ENCODE measurements at places on chromosomes 3 and 15.

DNA sequence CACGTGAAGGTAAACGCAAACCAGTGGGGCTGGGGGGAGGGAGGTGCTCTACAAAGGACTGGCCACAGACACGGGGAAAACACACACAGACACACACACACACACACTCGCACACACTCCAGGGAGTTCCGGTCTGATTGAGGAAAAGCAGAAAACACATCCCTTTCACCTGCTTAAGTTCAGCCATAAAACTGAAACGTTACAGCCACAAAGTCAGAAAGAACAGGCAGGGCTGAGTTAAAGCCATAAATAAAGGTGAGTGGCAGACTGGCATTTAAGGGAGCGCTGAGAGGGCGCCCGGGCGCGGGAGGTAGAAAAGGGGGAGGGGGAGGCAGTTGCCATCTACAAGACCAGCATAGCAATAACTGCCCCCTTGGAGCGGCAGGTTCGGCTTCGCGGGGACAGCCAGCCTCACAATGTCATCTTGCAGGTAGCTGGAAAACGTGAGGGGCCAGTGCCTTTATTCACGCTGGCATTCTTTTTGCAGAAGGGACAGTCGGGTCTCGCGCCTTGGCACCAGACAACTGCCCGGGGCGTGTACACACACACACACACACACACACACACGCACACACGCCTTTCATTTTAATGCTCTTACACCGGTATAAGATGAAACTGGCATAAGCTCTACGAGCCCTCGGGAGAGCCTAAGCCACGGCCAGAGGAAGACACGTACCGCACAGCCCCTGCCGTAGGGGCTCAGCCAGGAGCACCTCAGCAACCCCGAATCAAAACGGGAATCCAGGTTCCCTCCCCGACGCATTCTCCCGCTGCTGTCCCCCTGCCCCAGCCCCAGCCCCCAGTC is 866 bp downstream of the TNIK start:
- peak; percentile 58 for DNase-seq

DNA sequence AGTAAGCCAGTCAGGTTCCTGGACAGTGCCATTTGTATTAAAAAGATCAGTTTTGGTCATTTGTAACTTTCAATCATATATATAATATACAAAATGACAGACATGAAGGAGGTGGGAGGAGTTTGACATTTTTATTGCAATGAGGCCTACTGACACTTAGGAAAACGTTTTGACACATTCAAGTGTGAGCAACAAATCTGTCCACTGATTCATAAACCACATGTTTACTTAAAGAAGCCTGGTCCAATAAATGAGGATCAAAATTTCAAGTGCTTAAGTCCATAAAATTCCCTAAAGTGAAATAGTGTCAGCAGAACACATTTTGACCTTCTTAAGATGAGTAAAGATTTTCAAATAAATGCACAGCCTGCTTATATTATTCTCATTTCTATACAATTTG is 137.3 kb downstream of the MECOM start:
- no peak for DNase-seq

DNA sequence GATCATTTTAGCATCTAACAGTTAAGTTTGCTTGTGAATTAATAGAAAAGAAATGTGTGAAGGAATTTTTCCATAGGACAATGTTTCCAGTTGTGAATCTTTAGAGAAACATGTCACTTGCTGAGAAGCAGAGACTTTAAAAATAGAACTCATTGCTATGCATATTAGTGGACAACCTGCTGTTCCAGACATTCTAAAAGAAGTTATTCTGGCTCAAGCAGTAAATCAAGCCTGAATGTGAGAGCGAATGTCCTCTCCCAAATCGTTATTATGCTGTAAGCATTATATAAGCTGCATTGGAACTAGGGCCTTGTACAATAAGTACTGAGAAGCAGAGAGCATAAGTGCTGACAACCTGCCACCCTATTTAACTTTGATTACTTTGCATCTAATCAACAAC is 990.9 kb downstream of the PLOD2 start:
- no peak for DNase-seq

DNA sequence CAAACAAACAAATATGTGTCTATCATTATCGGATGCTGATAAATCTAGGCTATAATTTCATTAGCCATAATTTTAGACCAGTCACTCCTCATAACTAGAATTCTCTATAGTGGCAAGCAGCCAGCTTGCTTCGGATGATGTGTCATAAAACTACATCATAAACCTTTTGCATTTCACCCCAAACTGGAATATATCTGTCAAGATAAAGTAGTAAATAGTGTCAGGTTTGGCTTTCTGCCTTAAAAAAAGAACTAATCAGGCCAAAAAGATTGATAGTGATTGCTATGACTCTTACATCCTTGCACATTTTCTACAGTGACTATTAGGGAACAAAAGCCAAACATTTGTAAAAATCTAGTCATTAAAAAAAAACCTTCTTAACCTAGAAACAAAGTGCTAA is 51.0 kb downstream of the DPPA2 start:
- no peak for DNase-seq

GRCh38 chr3:187739094-187739560 is 6.1 kb downstream of the BCL6 start:
- DNase-seq: no peak

GRCh38 chr3:71724584-71725270 is 475 bp downstream of the EIF4E3 start:
- DNase-seq: no peak

- DNase-seq: no peak
Observed at GRCh38 chr3:194231929-194232832, 96.2 kb downstream of the HES1 start.

- no peak for DNase-seq
Observed at GRCh38 chr3:96183871-96184270, 630.5 kb upstream of the EPHA6 start.

DNA sequence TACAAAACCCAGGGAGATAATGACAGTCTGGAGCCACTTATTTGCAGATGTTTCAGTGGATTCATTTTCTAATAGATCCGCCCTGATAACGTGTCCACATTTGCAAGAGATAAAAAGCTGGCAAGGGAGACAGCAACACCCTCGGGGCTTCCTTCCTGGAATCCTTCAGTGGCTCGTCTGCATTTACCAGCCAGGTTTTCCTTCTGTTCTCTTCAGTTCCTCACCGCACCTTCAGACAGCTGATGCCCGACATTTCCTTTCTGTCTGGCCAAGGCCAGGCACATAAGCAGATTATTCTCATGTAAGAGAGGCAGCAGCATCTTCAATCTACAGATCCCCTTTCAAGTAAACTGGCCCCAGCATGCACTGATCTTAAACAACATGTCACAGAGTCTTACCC is 56.2 kb upstream of the SPATA12 start:
- no peak for DNase-seq

- DNase-seq: peak; percentile 14
Observed at GRCh38 chr3:73041537-73041936, 19.9 kb upstream of the EBLN2 start.

DNA sequence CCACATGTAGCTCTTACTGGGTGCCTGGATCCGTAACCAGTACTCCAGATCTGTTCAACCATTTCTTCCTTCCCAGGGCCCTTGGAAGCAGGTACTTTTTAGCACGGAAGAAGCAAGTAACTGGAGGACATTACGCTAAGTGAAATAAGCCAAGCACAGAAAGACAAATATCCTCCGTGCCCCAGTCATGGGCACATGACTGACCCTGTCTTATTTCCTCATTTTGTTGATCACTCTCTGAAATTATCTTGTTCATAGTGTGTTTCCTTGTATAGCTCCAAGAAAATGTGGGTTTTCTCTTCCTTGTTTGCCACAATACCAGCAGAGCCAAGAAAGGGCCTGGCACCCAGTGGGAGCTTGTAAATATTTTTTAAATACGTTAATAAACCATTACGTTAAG is 32.2 kb upstream of the MTMR14 start:
- DNase-seq: no peak

- no peak for DNase-seq
Observed at GRCh38 chr3:107594870-107595269, 72.1 kb downstream of the BBX start.

GRCh38 chr3:71857956-71858355 is 73.0 kb upstream of the PROK2 start:
- no peak for DNase-seq

GRCh38 chr3:3264796-3265195 is 85.3 kb upstream of the CRBN start:
- DNase-seq: no peak

- DNase-seq: no peak
Observed at GRCh38 chr15:100717596-100717995, 115.2 kb downstream of the ASB7 start.

DNA sequence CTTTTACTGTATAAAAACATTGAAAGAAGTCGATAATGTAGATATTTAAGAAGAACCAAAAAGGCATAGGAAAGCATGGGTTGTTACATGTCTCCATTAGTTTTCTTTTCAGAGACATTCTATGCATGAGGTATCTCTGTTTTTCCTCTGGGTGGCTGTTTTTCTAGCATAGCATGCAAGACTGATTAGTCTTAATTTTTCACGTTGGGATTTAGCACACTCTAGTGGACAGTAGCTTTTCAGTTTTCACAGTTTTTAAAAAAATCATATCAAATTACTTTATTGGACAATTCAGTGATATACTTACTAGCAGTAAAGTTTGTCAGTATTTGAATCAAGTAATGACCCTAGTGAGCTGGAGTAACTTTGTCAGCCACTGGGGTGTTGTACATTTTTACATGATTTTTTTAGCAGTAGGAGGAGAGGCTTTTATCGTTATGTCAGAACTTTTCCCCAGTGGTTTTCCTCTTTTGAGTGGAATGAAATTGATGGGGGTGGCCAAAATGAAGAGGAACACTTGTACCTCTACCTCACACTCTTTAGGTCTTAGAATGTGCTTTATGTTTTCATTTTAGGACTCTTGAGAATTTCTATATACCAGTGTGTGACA is 57.2 kb downstream of the SEC22A start:
- DNase-seq: peak; percentile 15

- no peak for DNase-seq
Observed at GRCh38 chr3:5151586-5151985, 29.5 kb downstream of the ARL8B start.

GRCh38 chr3:124772081-124772831 is 42.0 kb downstream of the UMPS start:
- no peak for DNase-seq

GRCh38 chr3:34382859-34383258 is 584.4 kb downstream of the PDCD6IP start:
- peak; percentile 57 for DNase-seq

DNA sequence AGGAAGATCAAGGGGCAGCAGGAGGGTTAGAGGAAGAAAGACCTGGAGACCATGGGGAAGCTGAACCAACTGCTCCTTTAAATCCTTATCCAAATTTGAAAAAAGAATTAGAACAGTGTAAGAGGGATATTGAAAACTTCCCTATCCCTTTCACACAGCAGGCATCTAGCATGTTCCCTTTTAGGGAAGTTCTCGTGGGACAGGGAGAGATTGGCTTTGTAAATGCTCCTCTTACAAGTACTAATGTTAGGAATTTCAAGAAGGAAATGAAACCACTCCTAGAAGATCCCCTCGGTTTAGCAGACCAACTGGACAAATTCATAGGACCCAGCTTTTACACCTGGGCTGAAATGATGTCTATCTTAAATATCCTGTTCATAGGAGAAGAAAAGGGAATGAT is 41.5 kb downstream of the PPCDC start:
- DNase-seq: no peak

DNA sequence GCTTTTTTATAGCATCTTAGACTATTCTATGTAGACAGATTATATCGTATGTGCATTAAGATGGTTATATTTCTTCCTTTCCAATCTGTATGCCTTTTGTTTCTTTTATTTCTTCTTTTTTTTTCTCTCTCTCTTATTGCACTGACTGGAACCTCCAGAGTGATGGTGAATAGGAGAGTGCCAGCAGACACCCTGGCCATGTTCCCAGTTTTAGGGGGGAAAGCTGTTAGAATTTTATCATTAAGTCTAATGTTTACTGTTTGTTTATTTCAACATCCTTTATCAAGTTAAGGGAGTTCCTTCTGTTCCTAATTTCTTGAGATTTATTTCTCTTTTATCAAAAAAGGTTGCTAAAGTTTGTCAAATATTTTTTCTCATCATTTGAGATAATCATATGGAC is 116.6 kb upstream of the LRTM1 start:
- DNase-seq: no peak

- no peak for DNase-seq
Observed at GRCh38 chr15:91128016-91128415, 28.0 kb downstream of the SV2B start.

DNA sequence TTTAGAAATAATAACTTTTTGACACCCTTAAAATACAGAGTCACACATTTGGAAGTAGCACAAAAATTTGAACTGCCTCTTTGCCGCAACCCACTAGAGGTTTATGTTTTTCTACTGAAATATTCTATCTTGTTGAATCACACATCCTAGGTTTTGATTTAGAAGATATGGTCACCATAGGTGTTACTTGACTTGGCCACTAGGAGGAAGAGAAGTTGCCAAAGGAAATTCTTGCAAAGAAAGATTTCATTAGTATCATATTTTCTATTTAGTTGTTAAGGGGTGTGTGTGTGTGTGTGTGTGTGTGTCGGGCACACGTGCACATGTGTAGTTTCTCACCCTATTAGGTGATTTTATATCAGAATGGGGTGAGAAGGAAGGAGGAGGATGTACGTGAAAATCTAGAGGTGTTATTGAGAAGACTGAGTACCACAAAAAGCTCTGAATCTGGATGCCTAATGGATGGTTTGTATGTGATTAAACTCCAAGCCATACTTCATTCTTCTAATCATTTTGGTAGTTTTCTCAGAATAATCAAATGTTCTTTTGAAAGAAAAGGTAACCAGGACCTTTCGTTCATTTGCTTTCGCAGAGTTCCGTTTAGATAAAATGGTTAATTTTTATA is 31.5 kb downstream of the ZFAND6 start:
- no peak for DNase-seq

DNA sequence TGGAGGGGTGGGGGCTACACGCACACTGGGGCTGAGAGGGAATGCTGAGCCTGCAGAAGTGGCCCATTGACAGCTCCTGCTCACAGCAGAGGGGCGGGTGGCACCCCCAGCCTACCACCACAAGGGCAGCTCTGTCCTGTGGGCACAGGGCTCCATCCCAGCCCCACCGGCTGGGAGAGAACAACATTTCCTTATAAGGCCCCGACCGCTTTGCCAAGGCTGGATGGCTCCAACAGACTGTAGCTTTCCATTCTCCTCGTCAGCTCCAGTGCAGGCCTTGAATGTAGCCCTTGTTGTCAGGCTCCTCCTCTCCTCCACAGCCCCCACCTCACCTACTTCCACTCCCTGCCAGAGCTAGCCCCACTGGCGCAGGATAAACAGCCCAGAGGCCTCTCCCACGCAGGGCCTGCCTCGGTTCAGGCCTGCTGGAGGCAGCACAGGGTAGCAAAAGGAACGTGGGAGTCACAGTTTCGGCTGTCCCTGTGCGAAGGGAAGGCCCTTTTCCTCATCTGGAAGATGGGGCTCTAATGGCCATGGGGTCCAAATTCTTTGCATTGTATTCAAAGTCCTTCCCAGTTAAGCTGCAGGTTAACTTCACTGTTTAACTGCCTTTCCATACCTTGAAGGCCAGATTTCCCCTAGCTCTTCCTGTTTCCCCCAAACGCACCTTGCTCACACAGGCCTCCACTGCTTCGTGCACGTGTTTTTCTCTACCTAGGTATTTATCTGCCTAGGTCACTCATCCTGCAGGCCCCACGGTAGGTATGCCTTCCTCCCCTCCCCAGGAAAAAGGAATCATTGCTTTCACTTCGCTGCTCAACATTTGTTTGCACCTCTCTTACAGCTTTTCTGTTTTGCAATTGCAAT is 101.6 kb upstream of the LPP start:
- no peak for DNase-seq
